Airway epithelial cell (primary cell): ENCODE measurements at places on chromosomes 7 and 10. TPM values are rescaled to one million over a fixed set of nuclear protein-coding genes. Genes with fewer than 3 reads are reported as not detected.

SNCG gene
- total RNA-seq = 8.9 and 14.5 TPM in 2 replicates

CDNF gene
- 0.21 TPM in 1 of 2 replicates, not detected in the other for total RNA-seq

IFIT3 gene
- 0.71 and 0.93 TPM in 2 replicates for total RNA-seq

ANKRD7 gene
- not detected in 2 replicates for total RNA-seq

LIPN gene
- total RNA-seq = 0.42 and 0.93 TPM in 2 replicates

TDRD1 gene
- 0.23 and 0.28 TPM in 2 replicates for total RNA-seq

TYSND1 gene
- total RNA-seq = 32.9 and 46.7 TPM in 2 replicates

NUTM2B gene
- 0.78 and 0.88 TPM in 2 replicates for total RNA-seq

ELN gene
- 0.21 TPM in 1 of 2 replicates, not detected in the other for total RNA-seq

BBS9 gene
- total RNA-seq = 2.7 and 5.7 TPM in 2 replicates

LIPK gene
- 1.4 and 1.9 TPM in 2 replicates for total RNA-seq

RBM20 gene
- 0.28 and 1.3 TPM in 2 replicates for total RNA-seq

CABCOCO1 gene
- total RNA-seq = not detected in 2 replicates

LIPM gene
- 0.14 TPM in 1 of 2 replicates, not detected in the other for total RNA-seq

CUEDC2 gene
- 72.5 and 80.3 TPM in 2 replicates for total RNA-seq

AEBP1 gene
- 1.6 and 3.1 TPM in 2 replicates for total RNA-seq

VIM gene
- 504 and 507 TPM in 2 replicates for total RNA-seq

ABCB1 gene
- total RNA-seq = not detected in 2 replicates

IQUB gene
- 0.19 and 0.21 TPM in 2 replicates for total RNA-seq

SRRM3 gene
- total RNA-seq = 0.19 and 0.85 TPM in 2 replicates

GOLGA7B gene
- 0.19 and 0.28 TPM in 2 replicates for total RNA-seq

PNLIP gene
- total RNA-seq = not detected in 2 replicates

ITIH5 gene
- not detected in 2 replicates for total RNA-seq

PLXNA4 gene
- 0.07 TPM in 1 of 2 replicates, not detected in the other for total RNA-seq

SPDYE16 gene
- total RNA-seq = 0.05 TPM in 1 of 2 replicates, not detected in the other

SFXN3 gene
- 25.0 and 37.0 TPM in 2 replicates for total RNA-seq

ADGRA1 gene
- total RNA-seq = not detected in 2 replicates

GDF2 gene
- total RNA-seq = not detected in 2 replicates

MOGAT3 gene
- not detected in 2 replicates for total RNA-seq

OR13A1 gene
- total RNA-seq = not detected in 2 replicates

SPDYE2 gene
- not detected in 2 replicates for total RNA-seq

SPDYE5 gene
- not detected in 2 replicates for total RNA-seq

CRCP gene
- total RNA-seq = 28.8 and 43.3 TPM in 2 replicates
